ENCODE measurements at places on chromosomes 1 and 21.

DNA sequence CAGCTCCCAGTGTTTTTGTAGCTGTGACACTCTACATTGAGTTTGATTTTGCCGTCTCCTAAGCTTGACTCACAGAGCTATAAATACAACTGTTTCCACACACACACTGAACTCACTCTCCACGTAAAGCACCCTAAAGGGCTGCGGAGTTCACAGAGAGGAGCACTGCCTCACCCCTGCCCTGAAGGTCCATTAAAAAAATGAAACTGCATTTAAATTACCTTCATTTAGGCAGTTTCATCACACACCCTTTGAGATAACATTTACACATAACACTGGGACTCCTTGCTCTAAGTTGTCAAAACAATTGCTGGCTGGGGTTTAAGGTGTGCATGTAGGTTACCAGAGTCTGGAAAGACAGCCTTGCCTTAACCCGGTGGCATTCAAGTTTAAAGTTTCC is 137.1 kb upstream of the MAGI3 start:
- no peak for DNase-seq

- no peak for DNase-seq
Observed at GRCh38 chr1:155009221-155009711, 6.7 kb downstream of the ZBTB7B start.

- no peak for DNase-seq
Observed at GRCh38 chr1:40314721-40315238, 2.3 kb downstream of the COL9A2 start.

DNA sequence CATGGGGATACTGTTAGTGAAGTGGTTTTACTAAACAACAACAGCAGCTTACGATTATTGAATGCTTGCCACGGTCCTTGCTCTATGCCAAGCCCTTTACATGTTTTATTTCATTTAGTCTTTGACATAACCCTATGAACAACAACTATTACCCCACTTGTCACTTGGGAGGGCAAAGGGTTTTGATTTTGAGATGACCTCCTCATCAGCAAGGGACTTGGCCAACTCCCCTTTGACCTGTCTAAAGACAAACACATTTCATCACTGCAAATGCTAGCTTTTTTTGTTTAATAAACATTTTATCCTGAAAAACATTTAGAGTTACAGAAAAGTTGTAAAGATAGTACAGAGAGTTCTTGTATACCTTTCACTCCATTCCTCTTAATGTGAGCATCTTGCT is 152.5 kb upstream of the WNT4 start:
- DNase-seq, result no peak

DNA sequence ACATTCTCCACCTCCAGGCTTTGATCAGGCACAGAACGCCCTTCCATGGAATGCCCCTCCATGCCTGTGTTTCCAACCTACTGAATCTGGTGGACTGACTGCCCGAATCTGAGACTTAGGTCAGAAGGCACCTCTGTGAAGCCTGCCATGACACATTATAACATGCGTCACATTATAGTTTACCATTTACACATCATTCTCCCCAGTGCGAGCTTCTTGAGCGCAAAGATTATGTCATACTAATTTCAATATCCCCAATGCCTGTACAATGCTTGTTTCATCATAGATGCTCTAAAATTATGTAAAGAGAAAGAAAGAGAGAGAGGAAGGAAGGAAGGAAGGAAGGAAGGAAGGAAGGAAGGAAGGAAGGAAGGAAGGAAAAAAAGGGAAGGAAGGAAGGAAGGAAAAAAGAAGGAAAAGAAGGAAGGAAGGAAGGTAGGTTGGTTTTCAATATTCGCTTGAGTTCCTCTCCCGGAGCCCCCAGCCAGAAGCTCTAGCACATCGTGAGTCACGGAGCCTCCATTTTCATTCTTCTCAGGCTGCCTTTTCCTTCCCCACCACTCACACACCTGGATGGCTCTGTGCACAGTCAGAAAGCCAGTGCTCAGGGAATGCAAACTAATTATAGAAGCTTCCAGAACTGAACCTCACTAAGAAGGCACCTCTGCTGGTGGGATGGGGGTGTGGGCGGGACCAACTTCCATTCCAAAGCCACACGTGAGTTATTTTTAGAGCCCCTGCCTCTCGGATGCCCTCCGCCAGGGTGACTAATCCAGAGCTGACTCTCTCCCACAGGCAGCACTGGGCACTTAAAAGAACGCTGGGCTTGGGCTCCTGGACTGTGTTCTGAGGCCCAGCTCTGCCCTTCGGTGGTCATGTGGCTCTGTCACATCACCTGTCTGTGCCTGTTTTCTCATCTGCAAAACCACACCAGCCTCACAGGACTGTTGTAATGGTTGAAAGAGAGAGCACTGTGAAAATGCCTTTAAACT is 27.4 kb downstream of the LAMB3 start:
- DNase-seq, result no peak

DNA sequence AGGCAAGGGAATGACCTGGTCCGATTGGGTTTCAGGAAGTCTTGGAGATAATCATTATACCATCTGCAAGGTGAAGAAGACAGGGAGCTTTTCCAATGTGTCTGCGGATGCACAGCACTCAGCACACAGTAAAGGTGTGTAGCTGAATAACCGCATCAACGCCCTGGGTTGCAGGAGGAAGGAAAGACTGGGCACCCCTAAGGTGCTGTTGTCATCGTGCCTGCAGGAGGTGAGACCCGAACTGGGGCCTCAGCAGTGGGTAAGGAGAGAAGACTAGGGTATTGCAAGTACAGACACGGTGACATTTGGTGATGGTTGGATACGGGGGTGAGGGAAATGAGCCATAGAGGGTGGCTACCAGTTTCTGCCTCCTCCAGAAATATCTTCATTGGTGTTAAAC is 1.1 kb upstream of the TRIM62 start:
- DNase-seq, result no peak

DNA sequence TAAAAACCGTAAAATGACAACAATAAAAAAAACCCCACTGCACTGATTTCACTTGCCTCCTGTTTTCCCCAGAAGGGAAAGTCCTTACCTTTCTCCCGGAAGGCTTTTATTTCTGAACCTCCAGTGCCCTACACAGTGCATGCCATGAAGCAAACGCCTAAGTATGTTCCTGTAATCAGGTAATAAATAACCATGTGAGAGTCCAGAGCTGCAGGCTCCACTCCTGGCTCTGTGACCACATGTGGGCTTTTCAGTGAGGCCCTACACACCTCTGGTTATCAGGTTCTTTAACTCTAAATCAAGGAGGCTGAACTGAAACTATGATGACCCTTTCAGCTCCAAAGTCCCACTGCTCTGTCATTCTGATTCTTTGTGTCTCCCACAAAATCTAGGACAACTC is 20.8 kb upstream of the NR5A2 start:
- no peak for DNase-seq

- peak; percentile 92 for DNase-seq
Observed at GRCh38 chr1:154974808-154975408, 427 bp downstream of the CKS1B start.

DNA sequence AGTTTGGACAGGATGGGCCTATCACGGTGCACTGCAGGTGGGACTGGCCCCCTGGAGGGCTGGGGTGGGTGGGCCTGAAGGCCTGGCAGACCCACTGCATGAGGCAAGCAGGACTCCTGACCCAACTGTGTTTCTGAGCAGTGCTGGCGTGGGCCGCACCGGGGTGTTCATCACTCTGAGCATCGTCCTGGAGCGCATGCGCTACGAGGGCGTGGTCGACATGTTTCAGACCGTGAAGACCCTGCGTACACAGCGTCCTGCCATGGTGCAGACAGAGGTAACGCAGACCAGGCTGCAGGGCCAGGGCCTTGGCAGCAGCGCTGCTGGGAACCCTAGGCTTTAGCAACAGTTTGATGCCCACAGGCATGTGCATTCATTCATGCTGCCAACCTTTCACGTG is 29.0 kb upstream of the KDM4A start:
- no peak for DNase-seq

DNA sequence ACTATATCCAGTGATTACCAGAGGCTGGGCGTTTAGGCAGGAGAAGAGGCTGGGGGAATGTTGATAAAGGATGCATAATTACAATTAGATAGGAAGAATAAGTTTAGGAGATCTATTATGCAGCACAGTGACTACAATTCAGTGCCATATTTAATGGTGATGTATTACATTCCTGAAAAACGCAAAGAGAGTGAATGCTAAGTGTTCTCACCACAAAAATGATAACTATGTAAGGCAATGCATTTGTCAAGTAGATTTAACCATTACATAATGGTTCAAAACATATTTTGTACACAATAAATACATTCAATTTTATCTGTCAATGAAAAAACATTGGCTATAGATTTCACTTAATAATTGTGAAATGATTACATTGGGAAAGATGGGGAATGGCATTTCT is 548.9 kb downstream of the NUF2 start:
- no peak for DNase-seq

GRCh38 chr1:24803987-24804530 is 58.8 kb downstream of the CLIC4 start:
- DNase-seq, result no peak

DNA sequence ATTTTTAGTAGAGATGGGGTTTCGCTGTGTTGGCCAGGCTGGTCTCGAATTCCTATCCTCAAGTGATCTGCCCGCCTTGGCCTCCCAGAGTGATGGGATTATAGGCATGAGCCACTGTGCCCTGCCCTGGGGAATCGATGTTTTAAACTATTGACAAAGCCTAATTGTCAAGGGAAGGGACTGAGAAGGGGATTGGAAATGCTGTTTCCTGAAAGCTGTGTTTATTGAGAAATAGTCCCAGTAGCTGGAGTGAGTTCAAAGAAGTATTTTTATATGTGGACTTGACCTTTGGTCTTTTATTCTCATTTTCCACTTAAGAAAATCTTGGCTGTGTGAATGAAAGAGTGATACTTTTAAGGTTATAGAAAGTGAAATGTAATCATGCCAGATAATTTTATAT is 47.5 kb downstream of the KIF1B start:
- DNase-seq, result no peak

- DNase-seq, result peak; percentile 9
Observed at GRCh38 chr1:53715478-53715877, 23.5 kb downstream of the GLIS1 start.

GRCh38 chr1:18230840-18231239 is 123.2 kb downstream of the IGSF21 start:
- no peak for DNase-seq

All from stimulated activated CD4-positive, alpha-beta T cell treated with anti-CD3 and anti-CD28 coated beads, Interleukin-12 subunit alpha, Interleukin-12 subunit beta, amount 100 ng/mL, for 24 hours (primary cell).